ENCODE measurements at places on chromosomes 1 and 21.

DNA sequence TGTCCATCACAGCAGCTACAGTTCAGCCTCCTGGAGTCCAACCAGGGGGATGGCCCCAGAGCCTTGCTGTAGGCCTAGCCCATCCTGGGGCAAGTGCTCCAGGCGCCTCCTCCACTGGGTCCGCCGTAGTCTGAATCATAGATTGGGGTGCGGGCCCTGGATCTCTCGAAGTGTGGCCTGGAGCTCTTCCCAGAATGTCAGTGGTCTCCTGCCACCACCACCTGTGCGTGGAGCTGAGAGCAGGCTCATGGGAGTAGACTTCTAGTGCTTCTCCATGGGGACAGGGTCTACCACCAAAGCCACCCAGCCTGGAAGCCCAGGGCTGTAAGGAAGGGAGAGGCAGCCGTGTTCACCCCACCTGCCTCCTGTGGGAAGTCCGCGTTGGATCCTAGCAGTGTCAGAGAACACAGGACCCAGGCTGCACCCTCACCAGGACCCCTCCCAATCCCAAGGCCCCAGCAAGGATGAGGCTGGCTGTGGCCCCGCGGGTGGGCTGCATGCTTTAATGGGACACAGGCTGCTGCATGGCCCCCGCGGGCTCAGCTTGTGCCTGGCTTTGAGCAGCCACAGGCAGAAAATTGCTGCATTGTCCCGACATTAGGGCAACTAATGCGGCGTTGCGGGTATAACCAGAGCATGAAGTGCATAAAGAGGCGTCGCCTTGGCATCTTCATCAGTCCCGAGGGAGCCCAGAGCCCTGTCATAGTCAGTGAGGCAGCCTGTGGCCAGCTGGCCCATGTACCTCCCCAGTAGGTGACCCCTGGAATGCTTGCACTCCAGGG lies 735 bp upstream of the HES3 start:
- no peak for DNase-seq

DNA sequence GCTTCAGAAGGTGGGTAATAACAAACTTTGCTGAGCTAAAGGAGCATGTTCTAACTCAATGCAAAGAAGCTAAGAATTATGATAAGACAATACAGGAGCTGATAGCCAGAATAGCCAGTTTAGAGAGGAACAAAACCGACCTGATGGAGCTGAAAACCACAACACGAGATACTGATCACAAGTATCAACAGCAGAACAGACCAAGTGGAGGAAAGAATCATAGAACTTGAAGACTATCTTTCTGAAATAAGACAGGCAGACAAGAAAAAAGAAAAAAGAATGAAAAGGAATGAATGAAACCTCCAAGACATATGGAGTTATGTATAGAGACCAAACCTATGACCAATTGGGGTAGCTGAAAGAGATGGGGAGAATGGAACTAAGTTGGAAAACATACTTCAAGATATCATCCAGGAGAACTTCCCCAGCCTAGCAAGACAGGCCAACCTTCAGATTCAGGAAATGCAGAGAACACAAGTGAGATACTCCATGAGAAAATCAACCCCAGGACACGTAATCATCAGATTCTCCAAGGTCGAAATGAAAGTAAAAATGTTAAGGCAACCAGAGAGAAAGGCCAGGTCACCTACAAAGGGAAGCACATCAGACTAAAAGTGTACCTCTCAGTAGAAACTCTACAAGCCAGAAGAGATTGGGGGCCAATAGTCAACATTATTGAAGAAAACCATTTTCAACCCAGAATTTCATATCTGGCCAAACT lies 20.5 kb downstream of the CD84 start:
- DNase-seq: no peak

DNA sequence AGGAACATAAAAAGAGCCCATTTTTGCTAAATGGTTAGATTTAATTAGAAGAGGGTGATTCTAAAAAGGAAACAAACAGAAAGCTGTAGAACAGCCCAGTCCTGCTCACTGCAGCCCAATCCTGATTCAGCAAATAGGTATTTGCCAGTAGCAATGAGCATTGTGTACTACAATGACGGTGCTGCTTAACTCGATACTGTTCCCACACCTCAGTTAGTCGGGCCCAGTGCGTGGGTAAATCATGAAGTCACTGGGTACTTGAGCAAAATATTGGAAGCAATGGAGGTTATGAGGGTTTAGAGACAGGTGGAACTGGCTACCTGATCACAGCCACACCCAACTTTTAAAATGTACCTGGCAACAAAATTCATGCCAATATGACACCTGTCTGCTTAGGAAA lies 101.5 kb upstream of the ADGRL2 start:
- DNase-seq: no peak

DNA sequence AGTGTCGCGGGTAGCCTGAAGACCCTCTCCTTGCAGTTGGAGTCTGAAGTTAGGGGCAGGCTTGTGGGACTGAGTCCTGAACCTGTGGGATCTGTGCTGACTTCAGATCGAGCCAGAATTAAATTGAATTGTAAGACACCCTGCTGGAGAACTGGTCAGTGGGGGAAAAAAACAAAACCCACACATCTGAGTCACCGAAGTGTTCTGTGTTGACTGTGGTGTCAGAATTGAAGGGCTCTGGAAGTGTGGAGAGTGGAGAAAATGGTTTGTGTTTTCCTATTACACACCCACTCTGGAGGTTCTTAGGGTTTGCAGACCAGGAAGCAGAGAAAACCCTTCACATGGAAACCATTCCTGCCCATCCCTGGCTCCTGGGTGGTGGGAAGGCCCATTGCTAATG lies 209.5 kb upstream of the GALNT2 start:
- DNase-seq: no peak

DNA sequence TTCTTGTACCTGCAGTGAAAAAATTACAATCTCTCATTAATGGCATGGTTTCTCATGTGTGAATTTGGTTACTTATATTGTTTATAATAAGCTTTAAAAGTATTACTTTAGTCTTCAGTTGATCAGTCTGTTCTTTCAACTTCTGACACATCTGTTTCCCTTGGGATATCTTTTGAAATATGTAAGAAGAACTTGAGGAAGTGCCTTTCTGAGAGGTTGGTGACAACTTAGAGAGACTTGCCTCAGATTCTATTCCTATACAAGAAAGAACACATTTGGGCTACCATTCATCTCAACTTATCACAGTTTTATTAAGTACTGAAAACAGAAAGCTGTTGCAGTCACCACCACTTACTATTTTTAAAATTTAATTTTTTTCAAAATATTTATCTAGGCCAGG lies 8.1 kb downstream of the AKNAD1 start:
- DNase-seq: no peak

- no peak for DNase-seq
These were observed 10.4 kb downstream of the ADAMTSL4 start for GRCh38 chr1:150559656-150560010.
